ENCODE measurements at places on chromosomes 1 and 21.

DNA sequence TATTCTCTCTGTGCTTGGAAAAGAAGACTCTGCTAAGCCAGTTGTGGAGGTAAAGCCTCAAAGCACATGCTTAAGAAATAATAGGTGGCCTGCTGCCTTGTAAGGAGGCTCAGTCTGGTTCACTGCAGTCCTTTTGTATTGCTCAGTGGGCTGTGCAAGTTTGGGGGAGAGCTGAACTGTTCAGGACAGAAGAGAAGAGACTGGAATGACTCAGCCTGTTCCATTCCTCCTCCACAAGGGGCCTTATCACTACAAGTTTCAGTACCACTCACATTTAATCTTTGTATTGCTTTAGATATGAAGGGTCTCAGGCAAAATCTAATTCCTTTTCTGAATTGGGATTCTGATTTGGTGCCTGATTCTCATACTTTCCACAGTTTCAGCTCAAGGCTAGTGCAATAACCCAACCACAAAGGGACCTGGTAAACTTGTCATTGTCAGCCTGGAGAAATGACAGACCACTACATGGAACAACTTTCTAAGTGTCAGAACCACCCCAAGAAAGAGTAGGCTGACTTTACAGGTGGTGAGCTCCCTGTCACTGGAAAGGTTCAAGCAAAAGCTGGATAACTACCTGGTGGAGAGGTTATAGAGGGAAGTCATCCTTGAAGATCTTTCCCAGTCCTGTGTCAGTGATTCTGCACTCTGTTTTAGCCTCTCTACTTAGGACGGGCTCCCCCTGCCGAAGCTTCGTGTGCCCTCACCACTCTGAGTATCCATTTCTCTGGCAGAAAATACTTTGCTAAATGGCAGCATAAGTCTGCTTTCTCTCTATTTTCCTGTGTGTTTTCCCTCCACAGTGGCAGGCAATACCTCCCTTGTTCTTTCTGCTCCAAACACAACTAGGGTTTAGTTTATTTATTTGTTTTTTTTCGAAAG, 162.9 kb upstream of the GJB5 start:
- no peak for DNase-seq

DNA sequence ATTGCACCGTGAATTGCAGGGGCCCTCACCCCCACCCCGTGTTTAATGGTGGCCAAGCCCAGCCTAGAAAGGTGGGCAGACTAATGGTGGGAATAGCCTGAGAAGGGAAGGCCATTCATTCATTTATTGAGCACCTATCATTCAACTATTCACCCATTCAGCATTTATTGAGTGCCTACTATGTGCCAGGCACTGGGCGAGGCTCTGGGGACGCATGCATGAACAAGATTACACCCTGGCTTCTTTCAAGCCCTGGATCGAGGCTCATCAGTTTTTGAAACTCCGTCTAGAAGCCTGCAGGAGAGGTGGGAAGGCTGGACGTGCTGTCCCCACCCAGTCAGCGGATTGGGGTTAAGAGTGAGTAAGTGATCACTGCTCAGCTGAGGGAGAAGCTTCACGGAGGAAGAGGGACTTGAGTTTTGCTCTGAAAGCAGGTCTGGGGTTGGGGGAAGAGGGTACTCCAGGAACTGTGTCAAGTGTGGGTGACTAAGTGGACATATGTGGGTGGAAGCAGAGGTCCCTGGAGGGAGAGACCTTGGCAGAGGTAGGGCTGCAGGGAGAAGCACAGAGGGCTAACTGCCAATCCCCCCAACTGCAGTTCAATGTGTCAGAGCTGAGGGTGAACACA, 35.6 kb downstream of the MEF2D start:
- no peak for DNase-seq

- DNase-seq, result no peak
Observed at GRCh38 chr1:76782809-76783208, 84.5 kb upstream of the ST6GALNAC5 start.

DNA sequence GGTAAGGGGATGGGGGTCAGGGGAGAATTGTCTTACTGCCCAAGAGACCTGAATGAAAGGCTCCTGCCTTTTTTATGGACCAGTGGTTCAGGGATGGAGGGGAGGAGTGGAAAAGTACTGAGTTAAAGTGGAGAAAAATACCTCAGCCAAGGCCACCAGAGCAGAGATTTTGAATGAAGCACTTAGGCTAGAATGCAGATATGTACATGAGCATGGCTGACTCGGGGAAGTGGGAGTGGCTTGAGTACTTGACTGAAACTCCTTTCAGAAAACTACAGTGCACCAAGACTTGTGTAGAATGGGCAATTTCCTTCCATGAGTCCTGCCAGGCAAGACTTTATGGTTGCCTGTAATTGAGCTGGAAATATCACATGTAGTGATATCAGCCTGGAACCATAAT, 429.6 kb upstream of the LRRC7 start:
- no peak for DNase-seq

- DNase-seq, result no peak
Observed at GRCh38 chr1:19613171-19613703, 30.9 kb upstream of the NBL1 start.

DNA sequence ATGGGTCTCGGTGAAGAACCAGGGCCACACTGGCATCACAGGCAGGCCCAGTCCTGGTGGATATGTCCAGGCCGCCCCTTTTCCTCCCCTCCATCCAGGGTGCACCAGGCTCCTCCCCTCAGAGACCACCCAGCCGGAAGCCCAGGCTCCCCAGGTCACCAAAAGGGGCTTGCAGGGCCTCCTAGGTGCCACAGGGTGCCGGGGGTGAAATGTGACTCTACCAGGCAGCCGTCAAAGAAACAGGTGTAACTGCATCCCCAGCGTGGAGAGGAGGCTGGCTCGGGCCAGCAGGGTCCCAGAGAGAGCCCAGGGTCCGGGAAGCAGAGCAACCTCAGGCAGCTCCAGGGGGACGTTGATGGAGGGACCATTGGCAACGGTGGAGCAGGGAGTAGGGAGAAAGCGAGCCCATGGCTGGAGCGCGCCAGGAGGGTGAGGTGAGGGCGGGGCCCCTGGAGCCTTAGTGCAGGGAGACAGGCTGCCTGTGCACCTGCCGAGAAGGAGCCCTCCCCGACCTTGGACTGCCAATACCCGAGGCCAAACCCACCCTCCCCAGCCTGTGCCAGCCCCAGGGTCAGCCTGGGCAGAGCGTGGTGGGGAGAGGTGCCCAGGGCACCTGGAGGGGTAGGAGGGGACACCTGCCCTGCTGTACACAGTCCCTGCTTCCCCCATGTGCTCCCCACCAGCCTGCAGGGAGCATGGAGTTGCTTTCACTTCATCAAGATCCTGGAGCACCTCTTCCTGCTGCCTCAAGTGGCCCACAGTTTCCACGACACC, 48.3 kb upstream of the POFUT2 start:
- no peak for DNase-seq

All from stimulated activated CD4-positive, alpha-beta T cell treated with anti-CD3 and anti-CD28 coated beads, Interleukin-2, amount 100 ng/mL, for 24 hours (primary cell).